ENCODE measurements at places on chromosomes 2 and 18.
A peak's percentile ranks its signal among the peaks of the same experiment; 100 is the strongest.

- DNase-seq, result no peak
Measured at GRCh38 chr2:166180951-166181812, 53.4 kb upstream of the SCN1A start.

DNA sequence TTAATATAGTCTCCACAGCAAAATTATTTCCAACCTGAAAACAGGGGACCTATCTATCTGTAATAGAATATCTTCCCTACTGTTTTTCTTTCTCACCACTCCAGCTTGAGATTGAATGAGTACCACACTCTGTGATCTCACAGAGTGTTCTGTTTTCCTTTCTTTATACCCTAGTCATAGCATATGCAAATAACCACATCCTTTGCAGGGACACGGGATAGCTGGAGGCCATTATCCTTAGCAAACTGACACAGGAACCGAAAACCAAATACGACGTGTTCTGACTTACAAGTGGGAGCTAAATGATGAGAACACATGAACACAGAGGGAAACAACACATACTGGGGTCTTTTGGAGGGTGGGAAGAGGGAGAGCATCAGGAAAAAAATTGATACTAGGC, 224.7 kb downstream of the SLC8A1 start:
- no peak for DNase-seq

DNA sequence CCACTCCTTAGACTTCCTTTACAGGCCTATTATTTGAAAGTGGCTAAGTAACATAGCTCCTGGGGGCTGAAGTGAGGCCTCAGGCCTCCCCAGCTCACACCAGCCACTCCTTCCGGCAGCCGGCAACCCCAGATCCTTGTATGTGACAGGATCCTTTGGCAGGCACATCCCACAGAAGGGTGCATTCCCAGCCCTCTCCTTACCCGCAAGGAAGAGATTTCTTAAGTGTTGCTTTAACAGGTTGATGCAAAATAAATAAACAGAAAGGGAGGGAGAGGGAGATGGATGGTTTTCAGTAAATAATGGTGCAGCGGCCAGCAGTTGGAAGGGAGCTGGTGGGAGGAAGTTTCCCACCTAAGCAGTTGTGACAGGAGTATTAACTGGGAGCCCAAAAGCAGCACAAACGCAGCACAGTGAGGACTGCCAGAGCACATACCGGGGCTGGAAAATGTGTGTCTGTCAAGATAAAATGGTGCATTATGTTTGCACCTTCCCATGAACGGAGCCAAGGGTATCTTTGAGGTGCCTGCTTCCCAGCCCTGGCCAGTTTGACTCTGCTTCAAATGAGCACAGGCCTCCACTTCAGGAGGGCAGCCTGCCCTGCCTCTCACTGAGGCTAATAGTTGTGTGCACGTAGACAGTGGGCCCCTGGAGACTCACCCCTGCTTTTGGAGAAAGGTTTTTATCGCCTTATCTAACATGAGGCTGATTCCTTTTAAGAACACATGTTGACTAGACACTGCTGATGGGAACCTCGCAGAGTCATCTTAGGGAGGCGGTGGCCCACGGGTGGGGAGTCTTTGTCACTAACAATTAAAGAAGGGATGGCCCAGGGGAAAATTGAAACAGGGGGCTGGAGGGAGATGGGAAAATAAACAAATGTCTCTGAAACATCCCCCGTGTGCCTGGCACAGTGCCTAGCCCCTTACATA, 32.8 kb downstream of the NRP2 start:
- DNase-seq, result no peak

DNA sequence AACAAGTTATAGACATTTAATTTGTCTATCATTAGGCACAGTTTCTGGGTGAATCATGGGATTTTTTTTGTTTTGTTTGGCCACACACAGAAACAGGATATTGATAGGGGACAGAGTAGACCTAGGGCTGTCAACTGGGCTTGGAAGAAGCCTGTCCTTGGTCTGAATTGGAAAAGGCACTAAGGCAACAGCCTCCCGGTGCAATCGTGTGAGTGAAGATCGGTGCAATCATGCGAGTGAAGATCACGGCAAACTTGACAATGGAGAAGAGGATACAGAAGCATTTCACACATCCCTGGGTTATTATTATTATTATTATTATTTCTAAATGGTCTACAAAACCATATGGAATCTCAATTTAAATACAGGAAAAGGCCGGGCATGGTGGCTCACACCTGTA, 94.5 kb downstream of the ACKR3 start:
- DNase-seq, result no peak

- no peak for DNase-seq
Measured at GRCh38 chr2:134372611-134373131, 118.8 kb downstream of the MGAT5 start.

- DNase-seq, result no peak
Measured at GRCh38 chr2:42941633-42942176, 149.3 kb upstream of the HAAO start.

GRCh38 chr2:11228692-11229091, 73.4 kb downstream of the SLC66A3 start:
- no peak for DNase-seq

- no peak for DNase-seq
Measured at GRCh38 chr2:151627353-151627752, 106.9 kb downstream of the NEB start.

DNA sequence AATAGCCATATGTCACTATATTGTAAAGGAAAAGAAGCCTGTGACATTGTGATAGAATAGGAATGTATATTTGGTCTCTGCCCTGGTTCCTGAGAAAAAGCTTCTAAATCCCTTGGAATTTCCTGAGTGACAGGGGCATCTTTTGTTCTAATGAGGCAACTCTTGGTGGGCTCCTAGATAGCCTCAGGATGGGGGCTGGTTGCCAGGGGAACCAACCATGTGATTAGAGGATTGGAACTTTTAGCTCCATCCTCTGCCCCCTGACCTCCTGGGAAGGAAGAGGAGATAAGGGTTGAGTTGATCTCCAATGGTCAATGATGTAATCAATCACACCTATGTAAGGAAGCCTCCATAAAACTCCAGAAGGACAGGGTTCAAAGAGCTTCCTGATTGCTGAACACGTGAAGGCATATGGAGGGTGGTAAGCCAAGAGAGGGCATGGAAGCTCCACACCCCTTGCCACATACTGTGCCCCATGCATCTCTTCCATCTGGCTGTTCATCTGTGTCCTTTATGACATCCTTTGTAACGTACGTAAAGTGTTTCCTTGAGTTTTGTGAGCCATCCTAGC, 2.9 kb upstream of the ME2 start:
- DNase-seq, result no peak

- DNase-seq, result no peak
Measured at GRCh38 chr2:200743042-200743676, 68.6 kb upstream of the BZW1 start.

- no peak for DNase-seq
Measured at GRCh38 chr2:160694631-160695030, 201.0 kb upstream of the RBMS1 start.

- DNase-seq, result peak; percentile 11
Measured at GRCh38 chr2:172437419-172438341, 10.3 kb downstream of the ITGA6 start.

DNA sequence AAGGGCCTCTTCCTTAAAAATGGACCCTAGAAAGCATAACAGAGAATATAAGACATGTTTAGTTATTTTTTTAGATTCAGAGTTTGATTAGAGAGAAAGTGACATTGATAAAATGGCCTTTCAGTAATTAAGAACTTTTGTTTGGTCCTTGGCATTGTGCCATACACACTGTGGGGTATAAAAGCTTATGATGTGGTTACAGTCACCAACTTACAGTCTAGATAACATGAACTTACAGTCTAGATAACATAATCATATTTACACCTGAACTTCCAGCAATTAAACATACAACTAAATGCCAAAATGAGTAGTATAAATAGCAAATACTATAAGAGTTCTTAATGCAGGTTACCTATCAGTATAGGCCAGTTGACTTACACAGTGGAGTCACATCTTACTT, 25.6 kb upstream of the EFEMP1 start:
- no peak for DNase-seq
